Chondrocyte (in vitro differentiated cells): ENCODE measurements at places on chromosomes 5 and 9. TPM values are rescaled to one million over a fixed set of nuclear protein-coding genes. Genes with fewer than 3 reads are reported as not detected.

THOC3 gene
- 26.8 to 36.9 TPM (median 31.3 TPM) in 3 replicates for total RNA-seq

- no peaks in the 10 kb centered on the region for H3K4me1 ChIP-seq
- no peak overlapping the region for H3K4me3 ChIP-seq
- no peak overlapping the region for H3K27ac ChIP-seq
- peaks cover 22% of the 10 kb centered on the region for H3K27me3 ChIP-seq
- no peaks in the 10 kb centered on the region for H3K36me3 ChIP-seq
These were observed 44.5 kb upstream of the CXCL14 start for GRCh38 chr5:135623186-135623715.

- H3K4me3 ChIP-seq, result no peak overlapping the region
- H3K4me1 ChIP-seq, result peaks cover 24% of the 10 kb centered on the region
- no peak overlapping the region for H3K27ac ChIP-seq
- no peaks in the 10 kb centered on the region for H3K36me3 ChIP-seq
These were observed 28.8 kb downstream of the OR2K2 start for GRCh38 chr9:111301195-111301594.

- peaks cover 14% of the 10 kb centered on the region for H3K27me3 ChIP-seq
- H3K36me3 ChIP-seq, result no peaks in the 10 kb centered on the region
- no peak for DNase-seq
- no peaks in the 10 kb centered on the region for H3K4me1 ChIP-seq
- no peak overlapping the region for H3K27ac ChIP-seq
These were observed 801.3 kb downstream of the CDH12 start for GRCh38 chr5:22051881-22052280.

GRCh38 chr9:91837981-91838731 is 111.9 kb downstream of the ROR2 start:
- peaks cover 41% of the 10 kb centered on the region for H3K4me1 ChIP-seq
- no peaks in the 10 kb centered on the region for H3K27me3 ChIP-seq
- H3K4me3 ChIP-seq, result peak overlapping the region; percentile 23
- no peak for DNase-seq
- peak overlapping the region; percentile 49 for H3K27ac ChIP-seq
